ENCODE measurements at places on chromosomes 2 and 18. TPM values are rescaled to one million over a fixed set of nuclear protein-coding genes. Genes with fewer than 3 reads are reported as not detected.

DNA sequence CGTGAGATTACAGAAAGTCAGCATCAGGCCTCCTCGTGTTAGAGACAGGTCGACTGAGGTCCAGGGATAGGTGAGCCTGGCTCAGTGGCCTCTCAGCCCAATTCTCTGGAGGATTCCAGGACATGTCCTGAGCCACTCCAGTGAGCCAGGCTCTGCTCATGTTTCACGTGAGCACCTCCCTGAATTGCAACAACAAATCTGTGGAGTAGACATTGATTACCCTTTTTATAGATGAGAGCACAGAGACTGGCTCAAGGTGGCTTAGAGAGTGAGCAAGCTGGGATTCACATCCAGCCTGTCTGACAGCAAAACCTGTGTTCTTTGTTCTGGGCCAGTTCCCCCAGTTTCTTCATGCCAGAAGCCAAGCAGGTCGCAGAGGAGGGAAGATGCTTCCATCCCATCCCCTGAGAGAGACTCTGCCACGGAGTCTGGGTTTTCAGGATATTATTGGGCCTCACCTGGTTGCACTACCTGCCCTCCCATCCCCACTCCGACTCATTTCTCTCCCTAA lies 46.4 kb downstream of the HS1BP3 start:
- peak; percentile 51 for DNase-seq

GRCh38 chr2:36411962-36412444 lies 56.4 kb downstream of the CRIM1 start:
- no peak for DNase-seq

Gene UGT1A3
- total RNA-seq, result not detected

Gene AOX1
- 17.0 TPM for total RNA-seq

DNA sequence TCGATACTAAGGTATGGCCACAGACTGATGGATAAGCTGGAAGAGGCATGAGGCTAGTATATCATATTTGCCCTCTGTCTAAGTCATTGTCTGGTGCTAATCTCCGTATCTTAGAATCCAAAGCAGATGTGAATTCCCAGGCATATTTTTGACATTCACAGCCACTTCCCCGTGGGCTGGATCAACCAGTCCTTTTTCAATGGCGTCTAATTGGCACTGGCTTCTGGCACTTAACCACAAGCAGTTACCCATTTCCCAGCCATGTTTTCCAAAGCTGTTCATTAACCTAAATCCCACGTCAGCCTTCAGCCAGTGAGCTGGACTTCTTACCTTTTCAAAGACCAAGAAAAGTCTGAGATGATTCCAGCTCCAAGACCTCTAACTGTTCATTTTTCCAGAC lies 20.7 kb upstream of the ZNF407 start:
- DNase-seq, result no peak

DNA sequence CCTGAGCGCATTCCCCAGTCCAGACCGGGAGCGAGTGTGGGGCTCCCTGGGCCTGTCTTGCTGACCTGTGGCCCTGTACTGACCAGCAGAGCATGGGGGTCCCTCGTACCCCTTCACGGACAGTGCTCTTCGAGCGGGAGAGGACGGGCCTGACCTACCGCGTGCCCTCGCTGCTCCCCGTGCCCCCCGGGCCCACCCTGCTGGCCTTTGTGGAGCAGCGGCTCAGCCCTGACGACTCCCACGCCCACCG lies 5.3 kb downstream of the NEU4 start:
- peak; percentile 48 for DNase-seq

DNA sequence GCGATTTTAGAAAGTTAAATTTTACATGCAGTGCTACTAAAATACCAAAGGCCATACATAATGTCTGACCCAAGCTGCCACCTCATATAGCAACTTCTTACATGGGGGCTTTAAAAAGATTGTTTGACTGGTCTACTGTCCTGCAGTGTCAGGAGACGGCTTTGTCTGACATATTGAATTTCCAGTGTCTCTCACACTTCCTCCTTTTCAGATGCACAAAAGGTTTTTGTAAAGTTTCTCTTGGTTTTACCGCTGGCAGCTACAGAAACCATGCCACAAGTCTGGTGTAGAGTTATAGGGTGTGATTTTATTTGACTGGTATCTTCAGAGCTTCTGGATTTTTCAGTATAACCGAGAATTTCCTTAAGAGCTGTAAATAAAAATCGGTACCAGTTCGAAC lies 1.1 kb upstream of the ASAP2 start:
- DNase-seq, result no peak

Gene HOXD13
- total RNA-seq, result not detected

DNA sequence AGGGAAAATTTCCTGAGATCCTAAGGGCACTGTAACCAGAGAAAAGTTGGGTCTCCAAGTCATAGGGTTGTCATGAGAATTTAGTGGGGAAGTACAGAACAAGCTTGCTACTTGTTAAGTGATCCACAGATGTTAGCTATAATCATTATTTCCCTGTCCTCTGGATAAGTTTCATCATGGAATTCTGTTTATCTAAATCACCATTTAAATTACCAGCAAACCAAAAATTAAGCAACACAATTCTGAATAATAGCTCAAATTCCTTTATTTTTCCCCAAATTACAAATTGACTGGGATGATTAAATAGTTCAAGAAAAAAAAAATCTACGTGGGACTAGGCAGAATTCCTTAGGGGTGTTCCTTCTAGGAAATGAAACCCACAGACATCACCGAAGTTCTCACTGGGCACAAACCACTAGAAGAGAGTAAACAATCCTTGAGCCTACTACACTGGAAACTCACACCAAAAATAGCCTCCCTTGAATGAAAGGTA lies 159.5 kb downstream of the COL6A3 start:
- no peak for DNase-seq

Gene SCTR
- not detected for total RNA-seq

DNA sequence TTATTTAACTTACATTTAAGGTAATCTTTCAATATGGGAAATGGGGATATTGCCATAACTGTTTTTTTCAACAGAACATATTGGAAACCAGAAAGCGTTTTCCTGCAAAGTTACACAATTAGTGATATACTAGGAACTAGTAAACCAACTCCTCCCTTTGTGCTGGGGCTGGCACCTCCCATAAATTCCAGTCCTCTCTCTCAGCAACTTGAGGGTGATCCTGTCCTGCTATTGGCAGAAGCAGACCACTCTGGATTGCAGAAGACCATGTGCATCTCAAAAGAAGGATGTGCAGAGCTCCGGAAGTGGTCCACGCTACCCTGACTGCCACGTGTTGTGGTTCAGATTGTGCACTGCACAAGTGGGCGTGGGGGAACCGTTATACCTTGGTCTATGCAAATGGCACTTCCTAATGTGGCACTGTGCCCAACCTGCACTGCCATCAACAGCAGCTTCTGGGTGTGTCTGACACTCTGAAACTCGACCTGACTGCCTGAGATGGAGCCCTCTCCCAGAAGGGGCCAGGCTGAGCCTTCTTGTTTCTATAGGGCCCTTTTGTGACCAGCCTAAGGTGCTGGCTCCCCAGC lies 219.2 kb downstream of the ZNF516 start:
- no peak for DNase-seq

Gene SERPINB4
- total RNA-seq, result not detected

DNA sequence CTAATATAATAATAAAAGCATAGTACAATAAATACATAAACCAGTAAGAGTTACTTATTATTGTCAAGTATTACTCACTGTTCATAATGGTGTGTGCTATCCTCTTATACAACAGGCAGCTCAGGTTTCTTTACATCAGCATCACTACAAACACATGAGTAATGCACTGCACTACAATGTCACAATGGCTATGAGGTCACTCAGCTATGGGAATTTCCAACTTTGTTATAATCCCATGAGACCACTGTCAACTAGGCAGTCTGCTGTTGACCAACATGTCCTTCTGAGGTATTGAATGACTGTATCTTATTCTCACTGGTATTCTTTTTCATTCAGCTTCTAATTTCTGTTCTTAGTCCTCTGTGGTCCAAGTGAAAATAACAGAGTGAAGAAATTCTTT lies 250.4 kb upstream of the DSEL start:
- no peak for DNase-seq

Gene RPRM
- total RNA-seq, result not detected

- DNase-seq, result no peak
Measured at GRCh38 chr2:122523143-122523542, 767.7 kb downstream of the TSN start.

DNA sequence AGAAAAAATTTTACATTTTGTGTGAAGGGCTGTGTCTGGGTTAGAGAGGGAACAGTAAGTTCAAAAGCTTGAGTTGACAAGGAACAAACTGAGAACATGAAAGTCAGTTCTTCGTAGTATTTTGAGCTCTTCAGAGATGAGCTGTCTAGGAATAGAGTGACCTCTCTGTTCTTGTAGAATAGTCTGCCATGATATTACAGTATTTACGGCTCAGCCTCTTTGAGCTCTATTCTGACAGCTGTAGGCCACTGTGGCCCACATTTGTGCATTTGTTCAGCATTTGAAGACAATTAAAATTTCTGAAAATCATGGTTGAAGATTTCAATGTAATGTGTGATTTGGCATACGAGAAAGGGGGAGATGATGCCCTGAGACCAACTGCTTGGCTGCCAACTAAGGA lies 172.8 kb downstream of the MGAT5 start:
- no peak for DNase-seq

DNA sequence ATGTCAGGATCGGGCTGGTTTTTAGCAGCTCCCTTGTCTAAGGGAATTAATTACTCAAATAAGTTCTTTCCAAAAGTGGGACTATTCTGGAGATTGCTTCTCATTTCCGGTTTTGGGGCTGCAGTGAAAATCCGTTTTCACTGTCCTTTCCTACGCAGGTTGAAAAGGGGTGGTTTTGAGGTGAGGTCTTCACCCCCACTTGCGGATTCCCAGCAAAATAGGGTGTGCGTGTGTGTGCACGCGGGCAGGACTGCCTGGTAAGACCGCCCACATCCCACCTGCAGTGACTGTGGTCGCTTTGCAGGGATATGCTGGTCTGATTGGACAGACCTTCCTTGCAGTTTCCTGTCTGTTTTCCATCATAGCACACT lies 472 bp upstream of the PLEKHM3 start:
- DNase-seq, result no peak

DNA sequence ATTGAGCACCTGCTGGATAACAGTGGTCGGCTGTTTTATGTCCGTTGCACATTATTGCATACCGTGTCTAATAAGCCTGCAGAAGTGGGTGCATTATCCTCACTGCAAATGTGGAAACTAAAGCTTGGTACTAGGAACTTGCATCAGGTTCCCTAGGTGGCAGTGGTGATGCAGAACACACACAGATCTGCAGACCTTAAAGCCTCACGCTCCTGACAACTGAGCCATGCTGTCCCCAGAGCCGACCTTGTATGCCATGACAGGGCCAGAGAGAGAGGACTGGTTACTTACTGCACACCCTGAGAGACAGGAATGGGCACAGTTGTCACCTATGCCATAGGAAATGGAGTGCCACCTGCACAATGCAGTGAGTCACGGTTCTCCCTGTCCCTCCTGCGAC lies 151.8 kb downstream of the SH3RF3 start:
- DNase-seq, result no peak

- DNase-seq, result no peak
Measured at GRCh38 chr2:39150102-39150562, 29.3 kb upstream of the SOS1 start.

Gene AQP12B
- total RNA-seq, result not detected

DNA sequence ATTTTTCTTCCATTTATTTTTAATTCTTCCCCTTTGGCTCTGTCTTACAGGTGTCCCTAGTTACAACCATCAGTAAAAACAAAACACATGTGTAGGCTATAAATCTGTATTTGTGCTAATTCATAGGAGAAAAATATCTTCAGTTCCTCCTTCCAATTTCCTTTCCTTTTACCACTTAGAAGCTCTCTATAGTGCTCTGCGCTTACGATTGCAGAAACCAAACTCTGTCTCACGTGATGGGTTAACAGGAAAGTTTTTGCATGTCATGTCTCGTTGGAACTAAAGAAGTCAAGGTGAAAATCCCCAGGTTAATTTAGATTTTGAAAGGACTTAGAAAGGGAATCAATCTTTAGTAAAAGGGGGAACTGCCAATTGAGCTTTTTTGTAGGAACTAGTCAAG lies 1390.5 kb upstream of the ZEB2 start:
- no peak for DNase-seq

DNA sequence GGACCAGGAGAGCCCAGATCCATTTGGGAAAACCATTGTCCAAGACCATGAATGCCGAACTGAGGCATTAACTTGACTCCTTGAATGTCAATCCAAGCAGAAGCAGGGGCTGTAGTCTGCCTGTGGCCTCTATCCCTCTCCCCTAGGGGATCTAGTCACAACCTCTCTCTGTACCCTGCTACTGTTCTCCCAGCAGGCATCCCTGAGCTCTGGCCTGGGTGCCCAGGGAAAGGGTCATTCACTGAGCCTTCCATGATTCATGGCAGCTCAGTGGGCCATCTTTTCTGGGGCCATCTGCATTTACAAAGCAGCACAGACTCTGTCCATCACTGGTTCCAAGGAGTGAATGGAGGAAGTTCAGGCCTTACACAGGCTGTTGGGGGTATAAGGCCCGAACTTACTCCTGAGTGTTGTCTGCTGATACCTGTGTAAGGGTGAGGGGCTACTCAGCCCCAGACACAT lies 151.8 kb downstream of the ZFP36L2 start:
- no peak for DNase-seq

Gene FOSL2
- 194 TPM for total RNA-seq

GRCh38 chr2:52311862-52312261 lies 1279.9 kb upstream of the NRXN1 start:
- no peak for DNase-seq

DNA sequence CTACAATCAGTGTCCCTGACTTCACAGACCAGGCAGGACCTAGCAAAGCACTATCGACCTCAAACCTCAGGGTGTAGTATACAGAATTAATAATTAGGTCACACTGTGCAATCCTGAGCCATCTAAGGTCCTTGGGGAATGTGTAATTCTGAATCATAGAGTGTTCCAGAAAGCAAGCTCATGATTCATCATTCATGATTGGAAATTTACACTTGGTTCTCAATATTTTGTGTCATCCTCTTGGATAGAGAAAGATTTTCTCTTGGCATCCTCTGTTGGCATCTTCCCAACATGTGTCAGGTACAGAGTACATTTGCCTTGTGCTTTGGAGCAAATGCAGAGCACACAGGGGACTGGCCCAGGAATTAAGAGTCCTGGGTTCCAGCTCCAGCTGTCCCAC lies 245.0 kb upstream of the NT5C1B start:
- no peak for DNase-seq

DNA sequence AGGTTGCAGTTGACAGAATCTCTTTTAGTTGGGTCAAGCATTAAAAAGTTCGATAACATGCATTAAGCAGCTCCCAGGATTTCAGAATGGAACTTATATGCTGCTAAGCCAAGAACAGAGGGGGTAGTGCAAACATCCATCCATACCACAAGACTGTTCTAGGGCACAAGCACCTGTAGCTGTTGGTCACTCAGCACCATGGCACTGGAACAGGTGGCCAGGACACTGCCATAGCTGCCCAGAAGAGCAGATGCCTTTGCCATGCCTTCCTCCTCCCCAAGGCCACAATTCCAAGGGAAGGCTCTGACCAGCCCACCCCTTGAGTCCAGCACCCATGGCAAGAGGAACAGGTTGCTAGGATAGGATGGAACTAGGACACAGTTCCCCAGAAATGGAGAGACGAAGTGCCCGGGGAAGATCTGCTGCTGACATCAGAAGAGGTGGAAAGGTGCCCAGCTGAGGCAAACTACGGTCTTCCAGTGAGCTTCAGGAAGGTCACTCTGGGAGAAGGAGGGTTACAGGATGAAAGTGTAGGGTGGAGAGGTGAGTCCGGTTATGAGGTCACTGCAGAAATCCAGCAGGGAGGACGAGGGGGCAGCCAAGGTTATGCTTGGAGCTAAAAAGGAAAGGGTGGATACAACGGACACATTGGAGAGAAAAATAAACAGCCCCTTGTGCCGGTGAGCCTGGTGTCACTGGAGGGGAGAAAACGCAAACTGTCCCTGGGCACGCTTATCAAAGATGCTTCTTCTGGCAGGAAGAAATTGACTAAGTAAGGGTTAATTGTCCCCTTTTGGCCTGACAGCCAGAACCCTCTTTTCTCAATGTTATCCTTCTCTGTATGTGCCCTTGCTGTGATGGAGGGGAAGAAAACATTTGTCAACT lies 41.9 kb downstream of the C1QL2 start:
- no peak for DNase-seq
